ENCODE measurements at places on chromosomes 1 and 21.
A peak's percentile ranks its signal among the peaks of the same experiment; 100 is the strongest.

DNA sequence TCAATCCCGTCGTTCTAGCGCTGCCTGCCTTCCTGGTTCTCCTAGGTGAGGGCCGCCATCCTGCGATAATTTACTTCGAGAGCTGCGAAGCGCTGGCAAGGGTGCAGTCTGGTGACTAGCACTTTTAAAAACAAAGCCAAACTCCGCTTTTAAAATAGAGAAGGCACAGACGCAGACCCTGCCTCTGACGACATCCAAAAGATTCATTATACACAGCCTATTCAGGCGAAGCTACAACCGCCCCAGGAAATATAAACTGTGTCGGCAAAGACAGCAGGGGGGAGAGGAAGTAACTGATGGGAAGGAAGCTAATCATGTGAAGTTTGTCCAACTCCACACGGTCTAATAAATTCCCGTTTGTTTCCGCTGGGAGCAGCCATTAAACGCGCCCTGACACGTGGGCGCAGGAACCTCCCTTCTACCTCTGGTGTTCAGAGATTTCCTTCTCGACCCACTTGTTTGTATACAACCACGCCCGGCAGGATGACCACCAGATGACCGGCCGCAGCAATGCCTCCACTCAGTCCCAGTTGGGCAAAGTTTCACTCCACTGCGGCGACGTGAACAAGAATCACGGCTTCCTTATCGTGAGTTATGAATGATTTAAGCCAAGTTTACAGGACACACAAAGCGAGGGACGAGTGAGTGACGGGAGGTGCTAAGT is 1.3 kb downstream of the GNG12 start:
- DNase-seq, result peak; percentile 57

- no peak for DNase-seq
Observed at GRCh38 chr1:15522551-15522950, 1.5 kb downstream of the CASP9 start.

DNA sequence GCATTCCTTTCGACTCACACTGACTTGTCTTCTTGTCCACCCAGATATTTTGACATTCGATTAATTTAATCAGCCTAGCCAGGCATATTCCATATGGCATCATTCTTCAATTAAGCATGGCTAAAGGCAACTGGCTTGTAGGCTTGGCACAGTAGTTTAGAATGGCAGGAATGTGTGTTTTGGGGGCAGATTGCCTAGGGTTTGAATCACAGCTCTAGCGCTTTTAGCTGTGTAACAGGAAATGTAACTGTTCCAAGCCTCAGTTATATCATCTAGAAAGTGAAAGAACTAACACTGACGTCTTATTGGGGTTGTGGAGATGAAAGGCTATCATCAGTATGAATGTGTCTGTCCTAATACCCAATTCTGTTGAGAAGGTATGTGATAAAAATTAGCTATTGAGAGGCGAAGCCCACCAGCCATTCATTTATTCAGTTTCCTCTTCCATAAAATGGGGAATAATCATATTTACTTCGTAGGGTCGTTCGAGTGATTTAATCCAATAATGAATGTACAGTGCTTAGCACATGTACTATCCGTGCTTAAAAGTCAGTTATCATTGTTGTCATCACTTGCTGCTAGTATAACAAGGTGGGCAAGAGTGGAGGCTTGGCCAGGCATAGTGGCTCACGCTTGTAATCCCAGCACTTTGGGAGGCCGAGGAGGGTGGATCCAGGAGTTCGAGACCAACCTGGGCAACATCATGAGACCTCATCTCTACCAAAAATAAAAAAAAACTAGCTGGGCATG is 41.6 kb upstream of the GRHL3 start:
- peak; percentile 38 for DNase-seq

DNA sequence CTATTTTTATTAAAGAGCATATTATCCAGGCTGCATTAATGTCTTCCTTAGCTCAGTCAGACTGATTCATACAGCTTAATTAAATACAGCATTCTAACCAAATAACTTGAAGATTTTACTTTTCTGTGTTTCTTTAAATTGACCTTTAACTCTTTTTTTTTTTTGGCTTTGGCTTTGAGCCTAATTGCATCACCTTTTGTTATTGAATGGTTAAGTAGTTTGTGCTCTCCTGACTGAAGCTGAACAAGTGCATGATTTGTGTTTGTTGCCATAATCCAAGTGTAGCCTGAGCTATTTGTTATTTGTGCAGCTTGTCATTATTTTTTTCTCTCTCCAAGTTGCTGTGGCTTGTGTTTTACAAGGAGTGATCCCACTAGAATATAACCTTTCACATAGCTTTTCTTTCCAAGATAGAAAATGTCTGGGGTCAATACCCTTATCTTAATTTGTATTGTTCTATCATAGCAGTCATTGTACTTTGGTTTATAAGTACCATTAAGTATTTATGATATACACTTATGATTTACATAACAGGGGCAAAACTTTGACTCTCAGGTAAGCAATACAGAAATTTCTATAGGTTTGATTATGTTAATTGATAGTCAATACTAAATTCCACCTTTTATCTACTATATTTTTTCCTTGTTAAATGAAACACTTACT is 31.6 kb downstream of the CDC14A start:
- no peak for DNase-seq

DNA sequence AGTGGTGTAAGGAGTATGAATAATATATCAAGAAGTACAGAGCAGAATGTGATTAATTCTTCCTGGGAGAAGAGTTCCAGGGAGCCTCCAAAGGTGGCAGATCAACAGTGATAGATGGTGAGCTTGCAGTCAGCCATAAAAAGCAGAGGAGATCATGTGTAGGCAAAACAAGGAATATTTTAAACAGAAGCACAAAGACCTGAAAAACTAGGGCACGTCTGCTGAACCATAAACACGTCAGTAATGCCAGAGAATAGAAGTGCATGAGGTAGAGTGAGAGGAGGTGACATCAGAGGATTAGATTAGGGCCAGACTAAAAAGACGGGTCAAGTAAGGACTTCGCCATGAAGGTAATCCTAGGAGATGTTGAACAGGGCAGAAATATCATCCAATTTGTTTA is 151.8 kb downstream of the EIF4G3 start:
- no peak for DNase-seq

DNA sequence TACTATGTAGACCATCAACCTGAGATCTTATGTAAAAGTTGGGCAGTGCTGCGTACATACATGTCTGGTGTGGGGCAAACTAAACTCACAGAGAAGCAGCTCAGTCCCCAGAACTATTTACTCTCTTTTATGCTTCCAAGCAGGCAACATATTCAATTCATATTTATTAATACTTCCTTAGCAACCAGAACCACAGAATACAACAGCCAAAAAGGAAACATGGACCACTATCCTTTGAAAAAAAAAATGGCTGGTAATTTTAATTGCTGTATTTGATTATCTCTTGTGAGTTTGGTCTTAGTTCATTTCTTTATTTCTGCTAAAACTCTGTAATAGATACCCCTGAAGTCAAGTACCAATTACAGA is 1.5 kb upstream of the PPP1R15B start:
- no peak for DNase-seq

GRCh38 chr1:160168016-160168415 is 16.6 kb downstream of the ATP1A4 start:
- no peak for DNase-seq

DNA sequence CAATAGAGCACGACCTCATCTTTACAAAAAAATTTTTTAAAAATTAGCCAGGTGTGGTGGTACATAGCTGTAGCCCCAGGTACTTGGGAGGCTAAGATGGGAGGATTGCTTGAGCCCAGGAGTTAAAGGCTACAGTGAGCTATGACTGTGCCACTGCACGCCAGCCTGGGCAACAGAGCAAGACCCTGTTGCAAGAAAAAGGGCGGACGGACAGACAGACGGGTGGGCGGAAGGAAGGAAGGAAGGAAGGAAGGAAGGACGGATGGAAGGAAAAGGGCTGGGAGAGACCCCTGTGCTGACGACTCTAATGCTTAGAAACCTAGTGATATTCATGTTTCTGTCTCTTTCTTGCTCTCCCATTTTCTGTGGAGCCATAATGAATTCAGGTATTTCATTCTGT is 14.4 kb downstream of the PI4KB start:
- no peak for DNase-seq

GRCh38 chr1:236147068-236147467 is 4.7 kb downstream of the GPR137B start:
- no peak for DNase-seq

DNA sequence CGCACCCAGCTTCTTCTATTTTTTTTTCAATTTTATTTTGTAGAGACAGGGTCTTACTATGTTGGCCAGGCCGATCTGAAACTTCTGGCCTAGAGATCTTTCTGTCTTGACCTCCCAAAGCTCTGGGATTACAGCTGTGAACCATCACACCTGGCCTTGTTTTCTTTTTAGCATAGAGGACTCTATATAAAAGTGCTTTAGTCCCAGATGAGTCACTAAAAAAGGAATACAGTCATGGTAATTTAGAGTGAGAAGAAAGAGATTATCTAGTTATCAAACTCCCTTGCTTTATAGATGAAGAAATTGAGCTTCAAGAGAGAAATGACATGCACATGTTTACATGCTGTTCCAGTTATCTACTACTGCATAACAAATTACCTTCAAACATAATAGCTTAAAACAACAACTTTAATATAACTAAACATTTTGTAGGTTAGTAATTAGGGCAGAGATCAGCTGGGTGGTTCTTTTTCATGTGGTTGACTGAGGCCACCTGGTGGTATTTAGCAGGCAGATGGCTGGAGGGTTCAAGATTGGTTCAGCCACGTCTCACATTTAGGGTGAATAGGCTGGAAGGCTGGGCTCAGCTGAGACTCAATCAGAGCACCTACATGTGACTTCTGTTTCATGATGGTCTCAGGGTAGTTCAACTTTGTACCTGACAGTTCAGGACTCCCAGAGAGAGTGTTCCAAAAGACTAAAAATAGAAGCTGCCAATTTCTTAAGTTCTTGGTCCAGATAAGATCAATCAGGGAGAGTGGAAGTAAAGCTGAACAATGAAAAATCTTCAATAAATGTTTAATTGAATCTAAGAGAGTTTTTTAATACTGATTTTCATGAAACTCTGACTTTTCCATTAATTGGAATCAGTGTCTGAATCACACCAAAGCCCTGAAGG is 16.9 kb upstream of the MTF2 start:
- DNase-seq, result no peak

- DNase-seq, result no peak
Observed at GRCh38 chr1:244029124-244029523, 22.0 kb upstream of the ZBTB18 start.

DNA sequence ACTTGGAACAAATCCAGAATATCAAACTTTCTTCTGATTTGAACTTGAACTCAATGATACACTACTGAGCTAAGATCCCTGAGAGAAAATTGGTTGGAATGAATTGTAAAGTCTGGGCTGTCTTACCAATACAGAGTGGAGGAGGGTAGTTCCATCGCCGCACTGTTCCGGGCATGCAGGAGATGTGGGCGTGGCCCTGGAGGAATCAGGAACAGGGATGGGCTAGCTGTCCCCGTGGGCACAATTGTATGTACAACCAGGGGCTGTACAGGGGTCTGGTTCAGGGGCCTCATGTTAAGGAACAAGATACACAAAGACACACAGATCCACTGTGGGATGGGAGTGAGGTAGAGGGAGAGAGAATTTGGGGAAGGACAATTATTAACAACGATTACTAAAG is 144.3 kb downstream of the ZSCAN20 start:
- no peak for DNase-seq

DNA sequence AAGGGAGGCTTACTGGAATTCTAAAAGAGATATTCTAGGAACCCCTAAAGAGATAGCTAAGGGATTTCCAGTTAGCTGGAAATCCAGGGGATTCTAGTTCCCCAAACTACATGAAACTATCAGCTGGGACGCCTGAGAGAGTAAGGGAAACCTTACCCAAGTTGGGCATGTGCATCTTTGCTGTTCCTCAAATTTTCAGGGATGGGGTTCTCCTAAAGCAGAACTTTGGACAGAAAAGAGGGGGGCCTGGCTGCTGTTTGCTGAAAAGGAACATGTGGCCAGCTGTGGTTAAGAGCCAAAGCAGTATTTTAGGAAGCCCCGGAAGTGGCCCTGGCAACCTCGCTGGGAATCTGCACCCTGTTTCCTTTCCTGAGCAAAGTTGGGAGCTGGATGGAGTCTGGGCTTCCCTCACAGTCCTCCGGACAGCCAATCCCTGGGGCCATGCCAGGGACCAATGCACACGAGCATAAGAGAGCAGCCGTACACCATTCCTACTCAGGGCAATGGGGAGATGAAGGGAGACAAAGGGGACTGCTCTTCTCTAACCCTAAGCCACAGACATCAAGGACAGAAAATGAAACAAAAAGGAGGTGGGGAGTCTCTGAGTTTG is 154.3 kb downstream of the PLXNA2 start:
- no peak for DNase-seq

Data from GM04504 (cell line).